ENCODE measurements at places on chromosomes 6 and 20.

DNA sequence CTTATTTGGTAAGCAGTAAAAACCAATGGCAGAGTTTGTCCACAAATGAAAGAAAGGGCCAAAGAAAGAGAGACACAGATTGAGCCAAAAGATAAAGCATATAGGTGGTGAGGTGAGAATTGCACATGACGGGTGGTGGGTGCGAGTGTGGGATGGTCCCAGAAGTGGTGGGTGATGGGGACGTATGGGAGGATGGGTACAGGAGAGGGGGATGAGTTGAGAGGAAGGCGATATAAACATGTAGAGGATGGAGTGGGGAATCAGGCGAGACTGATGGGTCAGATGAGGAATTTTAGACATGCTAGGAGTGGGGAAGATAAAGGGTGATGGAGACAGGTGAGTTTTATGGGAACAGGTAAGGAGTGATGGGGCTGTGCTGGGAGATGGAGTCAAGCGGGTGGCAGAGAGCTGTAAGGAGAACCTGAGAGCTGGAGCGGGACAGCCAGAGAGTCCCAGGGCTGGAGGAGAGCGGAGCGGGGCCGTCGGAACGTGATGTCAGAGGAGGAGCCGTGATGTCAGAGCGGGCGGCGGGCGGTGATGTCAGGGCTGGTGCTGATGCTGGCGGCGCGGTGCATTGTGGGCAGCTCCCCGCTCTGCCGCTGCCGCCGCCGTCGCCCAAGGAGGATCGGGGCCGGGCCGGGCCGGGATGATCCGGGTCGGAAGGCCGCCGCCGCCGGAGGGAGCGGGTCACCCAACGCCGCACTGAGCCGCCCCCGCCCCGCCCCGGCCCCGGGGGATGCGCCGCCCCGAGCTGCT is at the start of gene TTBK1:
TTBK1 (plus strand) TSS at position 574 of the 756 bp plus-strand sequence. CDS start 3,180 bp downstream, outside the sequence.
- DNase-seq, result no peak

DNA sequence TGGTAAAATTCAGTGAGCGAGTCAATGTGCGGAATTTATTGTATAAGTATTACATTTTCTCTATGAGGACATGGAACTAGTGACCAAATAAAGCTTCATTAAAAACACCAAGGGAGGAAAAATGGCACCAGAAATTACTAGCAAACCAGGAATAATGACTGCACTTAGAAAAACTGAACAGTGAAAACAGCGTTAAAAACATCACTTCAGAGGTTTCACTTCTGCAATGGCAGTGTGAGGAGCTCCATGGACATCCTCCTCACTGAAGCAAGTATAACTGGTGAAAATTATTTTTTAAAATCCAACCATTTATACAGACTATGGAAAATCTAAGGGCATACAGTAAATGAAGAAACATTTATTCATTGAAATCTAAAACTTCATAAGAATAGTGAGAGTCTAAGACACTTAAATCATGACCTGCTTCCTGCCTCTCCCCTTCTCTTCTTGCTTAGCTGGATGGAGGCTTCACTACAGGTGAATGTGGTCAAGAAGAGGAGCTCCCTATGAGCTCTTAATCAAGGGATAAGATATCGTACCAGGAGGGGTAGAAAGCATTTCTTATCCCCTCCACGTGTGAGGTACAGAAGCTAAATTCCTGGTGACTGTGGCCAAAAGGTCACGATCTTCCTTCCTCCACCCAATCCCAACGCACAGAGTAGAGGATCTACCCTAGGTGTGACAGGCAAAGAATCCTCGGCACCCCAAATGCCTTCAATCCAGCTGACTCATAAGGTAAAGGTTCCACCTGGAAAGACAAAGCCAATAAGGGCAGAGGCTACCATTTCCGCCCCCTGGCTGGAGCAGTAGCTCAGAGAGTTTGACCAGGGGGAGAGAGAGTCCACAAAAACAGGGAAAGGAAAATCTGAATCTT is 12.3 kb upstream of the ASF1A start:
- no peak for DNase-seq

DNA sequence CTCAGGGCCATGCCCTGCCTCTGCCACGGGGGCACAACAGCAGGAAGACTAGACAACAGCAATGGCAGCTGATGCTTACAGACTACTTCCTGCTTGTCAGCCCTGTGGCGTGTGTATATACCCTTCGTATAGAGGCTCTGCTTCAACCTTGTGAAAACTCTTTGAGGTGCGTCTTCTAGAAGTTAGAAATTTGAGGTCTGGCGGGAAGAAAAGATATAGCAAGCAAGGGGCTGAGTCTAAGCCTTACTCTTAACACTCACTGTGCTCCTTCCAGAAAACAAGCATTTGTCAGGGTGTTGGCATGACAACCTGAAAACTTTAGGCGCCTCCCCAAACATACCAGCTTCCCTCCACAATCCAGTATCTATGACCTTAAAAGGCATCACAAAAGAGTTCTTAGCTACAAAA is 33.3 kb downstream of the JPH2 start:
- DNase-seq, result no peak

GRCh38 chr6:126210398-126211075 is 129.4 kb upstream of the CENPW start:
- no peak for DNase-seq

GRCh38 chr20:47788741-47789080 is 3.4 kb upstream of the SULF2 start:
- DNase-seq, result no peak

DNA sequence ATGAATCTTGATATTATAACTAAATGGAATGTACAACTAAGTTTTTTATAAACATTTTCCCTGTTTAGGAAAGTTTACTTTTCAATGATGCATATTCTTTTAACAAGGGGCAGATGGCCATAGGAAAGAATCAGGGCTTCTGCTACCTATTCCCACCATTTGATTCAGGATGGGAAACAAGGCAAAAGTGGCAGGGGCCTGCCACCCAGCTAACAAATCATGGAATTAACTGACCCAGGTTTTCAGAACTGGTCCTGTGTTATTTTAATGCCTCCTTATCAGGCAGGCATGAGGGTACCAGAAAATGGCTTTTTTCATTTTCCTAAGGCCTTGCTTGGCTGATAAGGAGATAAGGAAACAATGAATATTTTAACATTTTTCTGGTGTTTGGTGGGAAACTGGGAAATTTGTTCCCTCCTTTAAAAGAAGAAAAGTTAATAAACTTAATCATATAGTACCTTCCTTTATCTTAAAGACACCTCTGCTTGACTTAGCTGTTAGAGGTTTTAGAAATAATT is 6.7 kb downstream of the POU3F2 start:
- DNase-seq, result no peak

DNA sequence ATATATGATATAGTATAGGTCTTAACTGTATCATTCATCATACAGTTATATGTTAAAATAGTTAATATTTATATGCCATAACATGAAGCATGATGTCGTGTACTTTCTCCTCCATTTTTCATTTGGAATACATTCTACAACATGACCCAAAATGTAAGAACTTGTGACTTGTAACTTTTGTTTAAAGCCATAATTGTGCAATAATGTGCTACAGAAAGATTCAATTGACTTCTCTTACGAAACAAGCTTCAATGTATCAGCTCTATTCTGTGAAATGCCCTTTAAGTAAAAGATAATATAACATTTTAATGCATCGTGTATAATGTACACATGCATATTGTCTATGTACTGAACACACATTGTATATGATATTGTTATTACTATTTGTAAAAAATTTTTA is 76.7 kb upstream of the FABP7 start:
- DNase-seq, result no peak

GRCh38 chr6:24923885-24924401 is 11.8 kb downstream of the RIPOR2 start:
- no peak for DNase-seq

DNA sequence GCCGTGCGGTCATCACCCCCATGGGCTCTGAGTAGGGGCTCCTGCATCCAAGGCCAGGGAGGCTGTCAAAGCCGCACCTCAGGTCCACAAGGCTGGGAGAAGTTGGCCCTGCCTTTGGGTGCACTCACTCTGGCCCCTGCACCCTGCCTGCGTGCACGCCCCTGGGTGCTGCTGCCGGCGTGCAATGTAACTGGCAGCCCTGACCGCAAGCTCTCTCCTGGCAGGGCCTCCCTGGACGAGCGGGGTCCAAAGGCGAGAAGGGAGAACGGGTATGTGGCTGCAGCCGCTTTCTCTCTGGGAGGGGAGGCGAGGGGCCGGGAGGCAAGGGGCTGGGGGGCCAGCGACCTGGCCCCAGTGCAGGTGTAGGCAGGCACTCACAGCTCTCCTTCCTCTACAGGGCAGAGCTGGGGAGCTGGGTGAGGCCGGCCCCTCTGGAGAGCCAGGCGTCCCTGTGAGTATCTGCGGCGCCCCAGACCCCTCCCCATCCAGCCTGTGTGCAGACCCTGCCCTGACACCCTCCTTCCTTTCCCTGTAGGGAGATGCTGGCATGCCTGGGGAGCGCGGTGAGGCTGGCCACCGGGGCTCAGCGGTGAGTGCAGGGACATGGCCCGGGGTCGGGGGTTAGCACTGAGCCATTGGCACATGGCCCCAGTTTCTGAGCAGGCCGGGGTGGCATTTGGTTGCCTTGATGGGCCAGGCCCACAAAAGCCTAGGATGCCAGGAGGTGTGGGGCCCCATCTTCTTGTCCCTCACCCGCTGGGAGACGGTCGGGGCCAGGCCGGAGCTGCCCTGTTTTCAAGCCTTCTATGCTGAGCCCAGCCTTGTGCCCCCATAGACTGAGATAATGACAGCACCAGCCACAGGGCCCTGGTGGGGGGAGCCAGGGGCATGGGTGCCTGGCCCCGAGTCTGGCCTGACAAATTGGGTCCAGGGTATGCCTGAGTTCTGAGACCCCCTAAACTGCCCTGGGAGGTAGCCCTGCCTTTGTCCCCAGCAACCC is 12.7 kb downstream of the COL9A3 start:
- DNase-seq, result no peak

- peak; percentile 47 for DNase-seq
These were observed 143.8 kb downstream of the LPA start for GRCh38 chr6:160520043-160520904.

GRCh38 chr6:56766806-56767178 is 124.1 kb upstream of the DST start:
- no peak for DNase-seq

DNA sequence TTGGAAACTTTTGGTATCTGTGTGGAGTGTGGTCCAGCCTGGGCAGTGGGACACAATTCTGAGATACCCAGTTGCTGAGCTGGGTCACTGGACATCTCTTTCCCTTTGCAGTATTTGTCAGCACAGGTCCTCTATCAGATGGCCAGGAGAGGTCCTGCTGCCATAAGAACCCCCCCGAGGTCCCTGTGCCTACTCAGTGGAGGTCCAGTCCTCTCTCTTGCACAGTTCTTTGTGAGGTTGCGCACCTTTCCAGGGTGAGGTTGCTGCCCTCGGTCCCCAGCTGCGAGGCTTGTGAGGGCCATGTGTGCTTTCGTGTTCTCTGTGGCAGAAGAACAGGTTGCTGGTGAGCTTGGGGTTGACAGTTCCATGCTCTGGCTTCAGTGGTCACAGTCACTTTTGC is 320.6 kb downstream of the QKI start:
- DNase-seq, result no peak

DNA sequence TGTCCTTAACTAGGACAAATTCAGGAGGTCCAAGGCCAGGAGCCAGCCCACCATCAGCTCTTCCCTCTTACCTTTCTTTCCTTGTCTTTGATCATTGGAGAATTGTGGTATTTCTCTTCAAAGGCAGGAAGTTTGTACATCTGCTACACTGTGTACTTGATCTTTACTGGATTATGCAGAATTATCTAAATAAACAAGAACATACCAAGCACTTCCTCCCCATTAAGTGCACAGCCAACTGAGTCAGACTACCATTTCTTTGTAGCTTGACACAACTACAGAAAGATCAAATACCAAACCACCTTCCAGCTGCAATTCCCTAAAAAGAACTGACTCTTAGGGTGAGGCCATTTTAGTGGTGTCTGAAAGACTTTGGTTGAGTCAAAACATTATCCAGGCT is 195.1 kb downstream of the HDGFL1 start:
- DNase-seq, result no peak

GRCh38 chr6:166420351-166420750 is 37.6 kb upstream of the MPC1 start:
- no peak for DNase-seq

DNA sequence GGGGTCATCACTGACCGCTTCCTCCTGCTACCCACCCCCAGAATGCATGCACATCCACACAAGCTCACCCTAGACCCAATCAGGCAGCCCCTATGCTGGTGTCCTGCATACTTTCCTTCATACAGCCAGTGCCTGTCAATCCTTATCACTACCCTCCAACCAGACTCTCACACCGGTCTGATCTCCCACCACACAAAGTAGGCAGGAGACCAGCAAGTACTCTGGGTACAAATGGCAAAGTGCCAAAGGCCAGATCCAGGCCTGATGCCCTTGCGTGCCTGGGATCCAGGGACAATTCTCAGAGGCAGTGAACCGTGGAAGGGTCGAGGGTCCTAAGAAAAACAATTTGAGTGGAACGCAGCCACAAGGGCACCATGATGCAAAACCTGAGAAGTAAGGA is 114.2 kb downstream of the HIVEP2 start:
- DNase-seq, result no peak

DNA sequence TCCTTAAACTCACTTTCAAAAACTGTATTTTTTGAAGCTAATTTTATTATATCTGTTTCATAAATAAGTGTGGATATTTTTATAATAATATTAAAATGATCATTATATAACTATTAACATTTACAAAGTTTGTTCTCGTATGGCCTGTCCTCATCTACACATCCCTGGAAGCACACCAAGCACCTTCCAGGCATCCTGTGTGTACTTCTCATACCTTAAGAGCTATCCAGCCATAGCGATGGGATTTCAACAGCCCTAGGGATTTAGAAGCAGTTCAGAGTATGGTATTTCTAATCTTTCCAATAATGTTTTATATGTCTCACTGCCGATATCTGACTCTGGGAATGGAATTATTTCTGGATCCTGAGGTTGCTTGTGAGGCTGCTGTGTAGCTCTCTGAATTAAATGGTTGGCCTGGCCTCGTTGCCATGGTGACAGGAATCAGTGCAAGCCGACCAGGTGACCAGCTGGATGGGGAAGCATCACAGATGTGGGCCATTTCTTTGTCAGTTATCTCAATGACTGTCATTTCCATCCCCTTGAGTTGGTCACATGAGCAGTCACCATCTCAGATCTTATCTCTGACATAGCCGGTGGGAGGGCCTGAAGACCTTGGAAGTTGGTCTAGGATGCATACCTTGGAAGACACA is 265.2 kb upstream of the RIN2 start:
- no peak for DNase-seq

DNA sequence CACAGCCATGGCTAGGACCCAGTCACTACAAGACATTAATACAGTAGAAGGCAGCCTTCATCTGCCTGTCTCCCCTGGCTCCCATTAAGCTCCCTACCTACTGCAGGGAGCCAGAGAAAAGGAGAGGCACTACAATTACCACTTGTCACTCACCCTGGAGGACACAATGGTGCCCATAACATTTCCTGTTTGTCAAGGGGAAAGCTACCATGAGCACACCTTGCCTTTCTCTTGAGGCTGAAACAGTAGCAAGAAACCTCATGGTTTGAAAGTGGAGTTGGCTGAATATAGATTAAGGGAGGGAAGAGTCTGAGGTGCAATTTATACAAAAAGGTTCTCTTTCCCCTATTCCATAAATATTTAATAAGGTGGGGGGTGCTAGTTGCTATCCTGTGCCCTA is 27.9 kb downstream of the STK38 start:
- DNase-seq, result no peak

- DNase-seq, result no peak
These were observed 301.2 kb upstream of the SGK1 start for GRCh38 chr6:134619077-134619476.

- DNase-seq, result no peak
These were observed 10.8 kb downstream of the SERAC1 start for GRCh38 chr6:158157064-158157764.

- DNase-seq, result no peak
These were observed 1.9 kb downstream of the RRBP1 start for GRCh38 chr20:17679941-17680835.

Data from stimulated activated CD8-positive, alpha-beta memory T cell treated with anti-CD3 and anti-CD28 coated beads, Interleukin-4, amount 100 ng/mL, for 1 hour (primary cell).